ENCODE measurements at places on chromosomes 2 and 18. TPM values are rescaled to one million over a fixed set of nuclear protein-coding genes. Genes with fewer than 3 reads are reported as not detected.

SPC25 gene
- total RNA-seq: 11.2 TPM

SERPINB8 gene
- total RNA-seq: 9.3 TPM

HOXD9 gene
- 2.9 TPM for total RNA-seq

RBBP8 gene
- 17.3 TPM for total RNA-seq

C2orf69 gene
- 12.1 TPM for total RNA-seq

MAP2 gene
- total RNA-seq: 7.2 TPM

FOXD4L1 gene
- total RNA-seq: 0.20 TPM

MAPK4 gene
- total RNA-seq: 2.4 TPM
